Left hindlimb (tissue), 1 donor: ENCODE measurements at places on chromosomes 1 and 21.

GRCh38 chr1:103416681-103417286 lies 108.7 kb upstream of the RNPC3 start:
- DNase-seq, result no peak

- DNase-seq, result no peak
These were observed 7.5 kb downstream of the PRXL2B start for GRCh38 chr1:2594001-2594640.

DNA sequence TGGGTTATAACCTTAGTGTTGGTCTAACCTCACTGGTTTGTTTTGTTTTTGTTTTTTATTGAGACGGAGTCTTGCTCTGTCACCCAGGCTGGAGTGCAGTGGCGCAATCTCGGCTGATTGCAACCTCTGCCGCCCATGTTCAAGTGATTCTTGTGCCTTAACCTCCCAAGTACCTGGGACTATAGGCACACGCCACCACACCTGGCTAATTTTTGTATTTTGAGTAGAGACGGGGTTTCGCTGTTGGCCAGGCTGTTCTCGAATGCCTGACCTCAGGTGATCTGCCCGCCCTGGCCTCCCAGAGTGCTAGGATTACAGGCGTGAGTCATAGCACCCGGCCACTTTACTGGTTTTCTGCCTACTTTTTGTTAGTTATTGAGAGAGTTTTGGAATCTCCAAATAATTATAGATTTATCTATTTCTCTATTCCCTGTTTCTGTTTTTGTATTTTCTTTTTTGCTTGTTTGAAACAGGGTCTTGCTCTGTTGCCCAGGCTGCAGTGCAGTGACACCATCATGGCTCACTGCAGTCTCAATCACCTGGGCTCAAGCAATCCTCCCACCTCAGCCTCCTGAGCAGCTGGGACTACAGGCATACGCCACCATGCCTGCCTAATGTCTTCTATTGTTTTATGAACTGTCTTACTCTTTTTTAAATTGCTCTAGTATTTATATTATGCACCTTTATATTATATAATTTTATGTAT lies 21.4 kb downstream of the SMG7 start:
- no peak for DNase-seq

DNA sequence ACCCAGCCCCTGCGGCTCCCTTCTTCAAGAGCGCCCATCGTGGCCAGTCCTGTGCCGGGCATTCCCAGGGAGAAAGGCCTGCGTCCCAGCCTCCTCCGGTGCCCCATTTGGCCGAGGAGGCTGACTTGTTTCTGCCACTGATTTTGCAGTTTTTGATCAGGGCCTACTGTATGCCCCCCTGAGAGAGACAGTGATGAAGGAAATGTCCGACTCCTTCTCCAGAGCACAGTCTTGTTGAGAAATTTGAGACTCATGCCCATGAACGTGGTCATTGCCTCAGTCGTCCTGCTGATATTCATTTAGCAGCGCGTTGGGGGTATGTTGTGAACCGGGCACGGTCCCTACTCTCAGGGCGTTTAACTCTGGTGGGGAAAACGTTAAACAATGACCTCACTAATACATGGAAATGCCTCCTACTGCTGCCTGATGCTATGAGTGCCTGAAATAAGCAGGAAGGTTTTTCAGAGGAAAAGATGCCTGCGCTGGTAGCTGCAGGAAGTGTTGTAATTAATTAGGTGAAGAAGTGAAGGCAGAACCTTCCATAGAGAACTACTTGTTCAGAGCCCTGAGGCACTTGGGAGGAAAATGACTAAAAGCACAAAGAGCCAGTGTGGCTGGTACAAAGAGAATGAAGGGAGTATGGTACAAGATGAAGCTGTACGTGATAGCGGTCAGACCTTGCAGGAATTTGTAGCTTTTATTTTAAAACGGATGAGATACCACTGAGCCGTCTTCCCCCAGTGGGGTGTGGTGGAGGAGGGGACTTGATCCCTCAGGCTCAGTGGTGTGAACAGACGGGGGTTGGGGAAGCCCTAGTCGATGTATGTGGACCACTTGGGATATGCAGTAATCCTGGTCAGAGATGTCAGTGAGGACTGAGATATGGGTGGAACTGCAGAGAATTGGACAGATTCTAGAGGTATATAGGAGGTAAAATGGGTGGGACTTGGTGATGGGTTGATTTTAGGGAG lies 730 bp downstream of the ZCCHC17 start:
- no peak for DNase-seq

- no peak for DNase-seq
These were observed 139.7 kb downstream of the GRIK1 start for GRCh38 chr21:29800056-29800455.

GRCh38 chr1:9719978-9720722 lies 68.6 kb downstream of the PIK3CD start:
- DNase-seq, result no peak

GRCh38 chr1:79679916-79680315 lies 673.4 kb upstream of the ADGRL4 start:
- no peak for DNase-seq
